Activated CD8-positive, alpha-beta memory T cell treated with anti-CD3 and anti-CD28 coated beads for 1 hour (primary cell): ENCODE measurements at places on chromosomes 7 and 10.

GRCh38 chr10:44818701-44819127, 92.4 kb upstream of the TMEM72 start:
- no peak for DNase-seq

- DNase-seq, result no peak
Observed at GRCh38 chr10:101576211-101576863, 11.7 kb downstream of the POLL start.

- no peak for DNase-seq
Observed at GRCh38 chr10:110265573-110266193, 39.0 kb downstream of the SMNDC1 start.

- no peak for DNase-seq
Observed at GRCh38 chr7:38040831-38041230, 120.4 kb downstream of the EPDR1 start.

- no peak for DNase-seq
Observed at GRCh38 chr7:91556239-91556638, 292.0 kb downstream of the FZD1 start.

- DNase-seq, result no peak
Observed at GRCh38 chr7:157769526-157770215, 432.9 kb downstream of the DNAJB6 start.

- no peak for DNase-seq
Observed at GRCh38 chr7:69816501-69816900, 218.2 kb downstream of the AUTS2 start.

GRCh38 chr7:130867581-130868136, 133.7 kb upstream of the KLF14 start:
- no peak for DNase-seq

GRCh38 chr7:26950889-26951288, 86.5 kb upstream of the SKAP2 start:
- no peak for DNase-seq

DNA sequence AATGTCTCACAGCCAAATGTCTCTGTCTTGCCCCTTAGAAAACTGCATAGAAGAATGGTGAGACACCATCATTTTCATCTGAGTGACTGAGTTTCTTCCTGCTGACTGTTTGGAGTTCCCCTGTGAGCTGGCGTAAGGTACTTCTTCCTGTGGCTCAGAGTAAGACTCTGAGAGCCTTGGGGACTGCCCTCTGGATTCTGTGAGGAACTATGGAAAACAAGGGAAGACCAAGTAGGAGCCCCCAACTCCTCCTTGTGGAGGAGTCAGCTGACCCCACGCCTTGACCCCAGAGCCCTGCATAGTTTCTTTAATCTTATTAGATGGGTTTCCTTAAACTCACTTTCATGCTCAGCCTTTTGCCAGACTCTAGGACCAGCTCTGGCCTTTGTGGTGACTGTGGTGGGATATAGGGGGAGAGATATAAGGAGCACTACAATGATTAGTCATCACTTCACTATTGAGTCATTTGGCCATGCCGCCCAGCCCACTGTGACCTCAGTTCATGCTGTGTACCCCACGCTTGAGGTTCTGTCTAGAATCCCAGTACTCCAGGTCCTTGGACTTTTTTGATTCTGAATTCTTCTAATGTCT, 51.8 kb upstream of the FAM133B start:
- DNase-seq, result no peak

GRCh38 chr10:29634105-29634504, 666 bp downstream of the SVIL start:
- no peak for DNase-seq

- DNase-seq, result no peak
Observed at GRCh38 chr10:12077580-12078180, 8.9 kb downstream of the DHTKD1 start.

DNA sequence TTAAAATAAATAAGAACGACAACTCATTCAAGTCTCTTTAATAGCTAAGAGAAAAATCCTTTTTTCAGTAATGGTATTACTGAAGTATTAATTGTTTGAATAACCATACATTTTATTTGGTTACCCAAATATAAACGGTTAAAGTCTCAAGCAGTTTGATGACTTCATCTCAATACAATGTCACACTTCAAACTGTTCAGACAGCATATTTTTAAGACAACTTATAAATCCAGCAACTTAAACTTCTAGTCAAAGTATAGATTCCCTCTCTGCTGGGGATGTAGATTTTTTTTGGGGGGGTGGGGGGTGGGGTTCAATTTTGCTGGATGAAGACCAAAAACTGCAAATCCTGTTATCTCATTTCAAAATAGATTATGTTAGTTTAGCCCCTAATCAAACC, 42.0 kb downstream of the GNA12 start:
- DNase-seq, result no peak

- DNase-seq, result no peak
Observed at GRCh38 chr7:88205179-88205578, 14.7 kb downstream of the SRI start.
